ENCODE measurements at places on chromosomes 3 and 15. TPM values are rescaled to one million over a fixed set of nuclear protein-coding genes. Genes with fewer than 3 reads are reported as not detected.
A peak's percentile ranks its signal among the peaks of the same experiment; 100 is the strongest.

GRCh38 chr3:49413338-49413734, 1.1 kb downstream of the TCTA start:
- DNase-seq, result no peak

- DNase-seq, result no peak
These were observed 403.5 kb downstream of the SHQ1 start for GRCh38 chr3:72444656-72445223.

GRCh38 chr3:129312671-129313414, 34.2 kb downstream of the HMCES start:
- DNase-seq, result no peak

Gene TGM5
- 0.45 TPM for total RNA-seq

DNA sequence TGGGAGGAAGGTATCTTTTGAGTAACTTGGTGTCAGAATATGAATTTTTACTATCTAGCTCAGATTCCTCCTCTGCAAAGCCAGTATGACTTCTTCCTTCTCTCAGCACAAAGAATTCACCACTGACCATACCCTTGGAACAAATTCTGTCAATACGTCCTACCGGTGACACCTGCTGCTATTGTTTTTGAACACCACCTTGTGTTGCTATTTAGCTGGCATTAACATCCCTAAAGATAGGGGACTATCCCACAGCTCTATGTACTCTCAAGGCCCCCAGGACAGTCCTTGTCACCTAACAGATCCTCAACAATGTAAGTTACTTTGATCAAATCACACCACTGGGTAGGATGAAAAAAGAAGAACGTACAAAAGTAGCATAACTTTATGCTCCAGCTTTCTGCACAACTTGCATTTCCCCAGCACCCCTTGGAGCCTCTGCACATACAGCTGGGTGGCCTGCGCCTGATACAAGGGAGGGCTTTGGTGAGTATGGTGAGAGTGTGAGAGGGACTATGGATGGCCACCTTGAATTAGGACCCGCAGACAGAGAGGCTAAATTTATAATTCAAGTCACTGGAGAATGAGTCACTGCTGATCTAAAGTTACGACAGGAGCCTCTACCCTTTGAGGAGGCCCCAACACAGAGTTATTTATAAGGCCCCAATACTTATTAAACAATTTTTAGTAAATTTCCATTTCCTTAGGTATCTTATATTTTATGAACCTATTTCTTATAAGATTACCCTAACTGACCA, 2.3 kb upstream of the COLQ start:
- DNase-seq, result no peak

DNA sequence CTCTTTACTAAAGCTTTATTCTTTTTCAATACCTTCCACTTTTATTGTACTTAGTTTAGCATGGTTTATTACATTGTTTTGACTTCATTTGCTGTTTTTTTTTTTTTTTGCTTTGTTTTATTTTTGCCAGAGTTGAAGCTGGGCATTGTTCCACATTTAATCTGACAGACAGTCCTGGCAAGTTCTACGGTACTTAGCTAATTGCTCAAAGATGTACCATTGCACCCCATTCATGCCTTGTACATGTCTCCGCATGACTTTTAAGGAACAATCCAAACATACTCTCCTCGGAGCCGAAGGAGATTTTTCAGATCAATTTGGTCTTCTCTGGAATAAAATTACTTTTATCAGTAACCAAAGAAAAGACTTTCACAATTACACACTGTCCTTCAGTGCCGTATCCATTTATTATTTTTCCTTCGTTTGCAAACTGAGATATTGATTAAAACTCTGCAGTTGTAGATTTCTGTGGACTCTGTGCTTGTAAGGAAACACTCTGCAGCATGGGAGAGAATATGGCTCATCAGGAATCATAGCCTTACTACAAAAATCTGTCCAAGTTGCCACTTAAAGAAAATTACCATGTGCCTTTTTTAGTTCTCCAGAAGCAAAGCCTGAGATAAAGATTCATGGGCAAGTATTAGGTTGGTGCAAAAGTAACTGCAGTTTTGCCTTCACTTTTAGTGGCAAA, 952.0 kb downstream of the AGBL1 start:
- no peak for DNase-seq

Gene ADAMTS17
- 1.5 TPM for total RNA-seq

- DNase-seq, result no peak
These were observed 10.9 kb upstream of the DLL4 start for GRCh38 chr15:40918146-40918798.

Gene NANOGP8
- total RNA-seq, result not detected

Gene CTXN2
- total RNA-seq, result not detected

GRCh38 chr3:148178503-148178902, 519.2 kb upstream of the AGTR1 start:
- DNase-seq, result no peak

Gene OPA1
- 100.0 TPM for total RNA-seq

Gene RYR3
- not detected for total RNA-seq

GRCh38 chr3:156176629-156177210, 56.3 kb downstream of the KCNAB1 start:
- DNase-seq, result no peak

Gene PTH1R
- total RNA-seq, result not detected

Gene SMCO1
- total RNA-seq, result not detected

Gene MASP1
- total RNA-seq, result not detected

DNA sequence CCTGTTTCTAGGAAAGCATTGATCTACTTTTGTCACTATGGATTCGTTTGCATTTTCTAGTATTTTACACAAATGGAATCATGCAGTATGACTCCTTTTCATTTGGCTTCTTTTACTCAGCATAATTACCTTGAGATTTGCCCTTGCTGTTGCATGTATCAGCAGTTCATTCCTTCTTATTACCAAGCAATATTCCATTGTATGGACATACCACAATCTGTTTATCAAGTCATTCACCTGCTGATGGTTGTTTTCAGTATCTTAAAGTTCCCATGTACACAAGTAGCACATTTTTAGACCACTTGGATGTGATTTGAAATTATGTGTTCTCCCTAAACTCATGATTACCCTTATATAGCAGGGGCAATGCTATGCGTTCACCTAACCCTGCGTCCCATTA, 150.0 kb upstream of the UBE2E1 start:
- no peak for DNase-seq

DNA sequence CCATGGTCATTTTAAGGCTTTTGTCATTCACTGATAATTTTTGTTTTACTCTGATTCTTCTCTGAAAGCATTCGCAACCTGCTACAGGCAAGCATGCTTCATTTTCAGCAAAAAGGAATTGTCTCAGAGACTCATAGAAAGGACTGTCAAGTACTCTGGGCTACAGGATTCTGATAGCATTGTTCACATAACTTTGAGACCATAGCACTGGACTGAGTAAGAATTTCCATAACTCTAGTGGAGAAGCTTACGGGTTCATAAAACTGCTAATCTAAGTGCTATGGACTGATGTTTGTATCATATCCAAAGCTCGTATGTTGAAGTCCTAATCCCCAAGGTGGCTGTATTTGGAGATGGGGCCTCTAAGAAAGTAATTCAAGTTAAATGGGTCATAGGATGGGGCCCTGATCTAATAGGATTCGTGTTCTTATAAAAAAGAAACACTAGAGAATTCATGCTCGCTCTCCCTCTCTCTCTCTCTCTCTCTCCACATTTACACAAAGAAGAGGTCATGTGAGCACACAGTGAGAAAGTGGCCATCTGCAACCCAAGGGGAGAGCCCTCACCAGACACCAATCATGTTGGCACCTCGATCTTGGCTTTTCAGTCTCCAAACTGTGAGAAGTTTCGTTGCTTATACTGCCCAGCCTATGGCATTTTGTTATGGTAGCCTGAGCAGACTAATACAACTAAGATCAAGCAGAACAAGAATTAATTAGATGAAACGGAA, 60.4 kb downstream of the CRYGS start:
- no peak for DNase-seq

- no peak for DNase-seq
These were observed 556.6 kb downstream of the FOXP1 start for GRCh38 chr3:71026634-71027578.

Gene ERC2
- 0.58 TPM for total RNA-seq

GRCh38 chr3:32045091-32045915, 61.1 kb upstream of the GPD1L start:
- no peak for DNase-seq

Gene ELL3
- 9.3 TPM for total RNA-seq

- DNase-seq, result no peak
These were observed 176.7 kb downstream of the PDZRN3 start for GRCh38 chr3:73448041-73448440.

DNA sequence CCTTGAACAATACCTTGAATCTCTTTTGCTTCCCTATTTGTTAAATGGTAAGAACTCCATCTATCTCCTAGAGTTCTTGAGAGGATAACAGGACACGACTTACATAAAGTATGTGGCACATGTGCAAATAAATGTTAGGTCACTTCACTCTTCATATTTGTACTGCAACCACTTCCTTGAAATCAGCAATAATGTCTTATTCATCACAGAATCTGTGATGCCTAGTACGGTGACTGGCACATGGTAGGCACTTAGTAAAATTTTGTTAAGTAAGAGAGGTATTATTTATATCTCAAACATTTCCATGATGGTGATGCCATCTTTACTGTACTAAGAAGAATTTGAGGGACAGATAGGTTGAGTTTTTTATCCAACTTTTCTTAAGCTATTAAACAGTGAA, 14.3 kb downstream of the CD47 start:
- no peak for DNase-seq

- no peak for DNase-seq
These were observed 14.3 kb downstream of the TOMM70 start for GRCh38 chr3:100386437-100387074.

GRCh38 chr3:184300378-184300720, 1.3 kb downstream of the PSMD2 start:
- DNase-seq, result no peak

Gene CYP1A2
- not detected for total RNA-seq

- no peak for DNase-seq
These were observed 258.4 kb downstream of the OPA1 start for GRCh38 chr3:193851428-193851847.

- no peak for DNase-seq
These were observed 265.5 kb upstream of the C2CD4B start for GRCh38 chr15:62430552-62430951.

Gene IL12A
- total RNA-seq, result not detected

- no peak for DNase-seq
These were observed 19.7 kb upstream of the GANC start for GRCh38 chr15:42253300-42253699.

Gene MNS1
- 0.47 TPM for total RNA-seq

DNA sequence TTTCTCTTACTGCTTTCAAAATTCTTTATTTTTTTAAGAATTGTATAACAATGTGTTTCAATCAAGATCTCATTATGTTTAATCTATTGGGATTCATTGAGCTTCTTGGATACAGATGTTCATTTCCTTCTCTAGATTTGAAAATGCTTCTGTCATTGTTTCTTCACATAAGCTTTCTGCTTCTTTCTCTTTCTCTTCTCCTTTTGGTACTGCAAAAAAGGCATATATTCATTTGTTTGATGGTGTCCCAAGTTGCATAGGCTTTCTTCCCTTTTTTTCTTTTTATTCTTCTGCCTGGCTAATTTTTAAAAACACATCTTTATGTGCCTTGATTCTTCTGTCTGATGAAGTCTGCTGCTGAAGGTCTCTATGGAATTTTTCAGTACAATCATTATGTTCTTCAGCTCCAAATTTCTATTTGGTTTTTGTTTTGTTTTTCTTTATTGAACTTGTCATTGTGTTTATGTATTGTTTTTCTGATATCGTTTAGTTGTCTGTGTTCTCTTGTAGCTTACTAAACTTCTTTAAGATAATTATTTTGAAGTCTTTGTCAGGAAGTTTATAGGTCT, 88.9 kb downstream of the DTWD1 start:
- no peak for DNase-seq

DNA sequence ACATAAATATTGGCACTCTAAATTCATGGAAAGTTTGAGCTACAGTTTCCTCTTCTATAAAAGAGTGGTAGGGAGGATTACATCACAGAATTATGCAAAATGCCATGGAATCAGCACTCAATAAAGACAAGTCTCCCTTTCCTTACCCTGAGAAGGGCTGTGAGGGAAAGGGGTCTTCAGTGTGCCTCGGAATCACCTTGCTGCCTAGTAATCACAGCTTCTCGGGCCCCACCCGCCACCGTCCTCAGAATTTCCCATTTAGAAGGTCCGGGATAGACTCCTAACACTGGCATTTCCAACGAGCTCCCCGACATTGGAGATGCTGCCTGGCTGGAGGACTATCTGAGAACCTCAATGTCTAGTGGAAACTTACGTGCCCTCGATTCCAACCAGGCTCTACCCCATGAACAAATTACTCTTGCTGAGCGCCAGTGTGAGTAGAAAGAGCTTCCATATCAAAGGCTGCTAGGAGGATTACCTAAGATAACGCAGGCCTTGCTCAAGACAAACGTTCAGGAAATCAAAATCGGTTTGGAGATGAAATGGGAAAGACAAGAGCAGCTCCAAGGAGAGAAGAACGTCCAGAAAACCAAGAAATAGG, 92.1 kb upstream of the CHD2 start:
- no peak for DNase-seq

GRCh38 chr3:42668793-42669217, 15.3 kb downstream of the ZBTB47 start:
- DNase-seq, result peak; percentile 18

Gene IMPG2
- total RNA-seq, result 0.45 TPM

DNA sequence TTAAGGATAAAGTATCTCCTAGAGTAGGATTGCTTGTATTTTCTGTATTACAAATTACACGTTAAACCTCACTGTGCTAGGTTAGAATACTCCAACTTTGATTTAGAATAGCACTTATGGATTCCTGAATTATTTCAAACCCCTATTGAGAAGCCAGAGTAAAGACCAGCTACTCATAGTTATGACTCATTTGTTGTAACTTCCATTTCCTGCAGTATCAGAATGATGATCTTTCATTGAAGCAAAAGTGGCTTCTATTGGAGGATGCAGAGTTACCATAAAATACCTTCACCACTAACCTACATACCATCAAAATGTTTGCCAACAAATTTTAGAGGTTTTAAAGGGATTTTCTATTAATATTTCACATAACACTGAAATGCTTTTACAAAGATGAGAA, 1322.7 kb upstream of the ALCAM start:
- no peak for DNase-seq

- DNase-seq, result no peak
These were observed 2.3 kb downstream of the THOC7 start for GRCh38 chr3:63861306-63861705.

Gene GNB4
- 0.59 TPM for total RNA-seq

Gene COLQ
- 2.9 TPM for total RNA-seq

GRCh38 chr3:48280881-48281280, 40.0 kb downstream of the ZNF589 start:
- DNase-seq, result no peak

Gene SLC12A1
- total RNA-seq, result not detected

DNA sequence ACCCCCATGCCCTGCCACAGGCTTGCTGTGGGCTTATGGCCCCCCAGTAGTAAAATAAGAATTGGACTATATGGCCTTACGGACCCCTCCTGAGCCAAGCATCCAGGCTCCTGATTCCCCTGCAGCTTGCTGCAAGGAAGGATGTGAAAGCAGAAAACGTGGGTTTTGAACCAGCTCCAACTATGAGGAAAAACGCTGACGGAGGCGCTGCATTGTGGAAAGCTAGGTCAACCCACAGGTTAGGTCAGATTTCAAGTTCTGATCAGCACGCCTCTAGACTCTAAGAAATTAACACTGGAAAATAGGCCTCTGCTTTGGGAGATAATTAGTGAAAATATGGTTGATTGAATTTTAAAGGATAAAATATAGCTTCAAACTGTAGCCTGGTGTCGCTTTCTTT, 195.4 kb upstream of the HES1 start:
- no peak for DNase-seq

GRCh38 chr15:84889313-84889990, 5.0 kb downstream of the SLC28A1 start:
- no peak for DNase-seq

All from activated naive CD4-positive, alpha-beta T cell treated with anti-CD3 and anti-CD28 coated beads, Interleukin-2, amount 50 U/mL, for 72 hours (primary cell).